Activated CD4-positive, alpha-beta T cell treated with anti-CD3 and anti-CD28 coated beads for 24 hours (primary cell): ENCODE measurements at places on chromosomes 2 and 18.

DNA sequence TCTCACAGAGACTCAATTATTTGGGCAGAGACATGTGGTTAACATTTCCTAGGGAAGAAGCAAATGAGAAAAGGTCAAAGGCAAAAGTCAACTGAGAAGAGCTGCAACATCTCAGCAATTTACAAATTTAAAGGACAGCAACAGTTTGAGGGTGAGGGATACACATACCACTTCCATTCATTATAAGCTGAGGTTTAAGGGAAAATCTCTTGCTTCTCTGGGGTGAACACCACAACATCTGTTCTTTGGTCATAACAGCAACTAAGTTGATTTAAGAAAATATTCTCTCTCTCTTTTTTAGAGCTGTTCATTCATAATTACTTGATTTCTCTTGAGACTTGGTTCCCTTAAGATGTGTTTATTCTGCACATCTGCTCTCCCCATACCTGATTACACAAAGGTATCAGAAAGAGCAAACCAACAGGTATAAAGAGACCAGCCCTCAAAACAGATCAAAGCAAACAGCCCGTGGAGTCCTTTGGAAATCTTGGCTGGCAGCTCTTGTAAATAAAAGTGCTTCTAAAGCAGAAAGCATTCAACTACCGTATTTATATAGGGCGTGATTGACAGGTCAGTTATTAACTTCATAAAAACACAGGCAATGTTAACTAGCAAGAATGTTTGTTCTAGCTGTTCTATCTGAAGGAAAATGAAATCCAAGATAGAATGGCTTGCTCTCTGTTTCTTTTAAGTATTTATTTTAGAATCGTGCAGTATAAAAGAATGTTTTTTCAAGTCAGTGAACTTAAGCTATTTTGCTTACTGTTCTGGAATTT, 132.8 kb downstream of the THADA start:
- no peak for DNase-seq

GRCh38 chr2:234474654-234475053, 22.2 kb downstream of the ARL4C start:
- no peak for DNase-seq

GRCh38 chr2:95359501-95359930, 43.0 kb upstream of the FAHD2A start:
- no peak for DNase-seq

GRCh38 chr18:41751652-41752051, 203.4 kb upstream of the PIK3C3 start:
- no peak for DNase-seq

DNA sequence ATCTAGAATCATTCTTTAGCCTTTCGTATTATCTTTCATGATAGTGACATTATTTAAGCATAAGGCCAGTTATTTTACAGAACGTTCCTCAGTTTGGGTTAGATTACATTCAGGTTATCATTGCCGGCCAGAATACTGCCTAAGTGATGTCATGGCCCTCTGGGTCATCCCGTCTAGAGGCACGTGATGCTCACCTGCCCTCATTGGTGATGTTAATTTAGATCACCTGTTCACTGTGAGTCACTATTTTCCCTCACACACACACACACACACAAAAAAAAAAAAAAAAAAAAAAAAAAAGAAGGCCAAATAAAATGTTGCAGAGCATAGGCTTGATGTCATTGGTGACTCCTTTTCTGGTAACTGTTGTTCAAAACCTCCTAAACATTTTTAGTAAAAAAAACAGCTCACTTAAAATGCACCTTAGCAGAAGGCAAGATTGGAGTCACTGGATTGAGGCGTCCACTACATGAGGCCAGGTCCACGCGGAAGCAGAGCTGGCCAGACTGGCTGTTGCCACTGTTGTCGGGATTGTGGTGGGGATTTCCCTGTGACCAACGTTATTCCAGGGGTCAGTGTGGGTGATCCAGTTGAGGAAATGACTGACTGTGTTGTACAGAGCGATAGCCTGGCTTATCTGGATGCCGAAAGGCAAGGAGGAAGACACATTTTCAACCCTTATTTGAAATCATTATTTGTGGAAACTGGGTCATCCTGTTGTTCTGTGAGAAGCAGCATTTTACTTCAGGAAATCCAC, 52.1 kb upstream of the CNGA3 start:
- no peak for DNase-seq

DNA sequence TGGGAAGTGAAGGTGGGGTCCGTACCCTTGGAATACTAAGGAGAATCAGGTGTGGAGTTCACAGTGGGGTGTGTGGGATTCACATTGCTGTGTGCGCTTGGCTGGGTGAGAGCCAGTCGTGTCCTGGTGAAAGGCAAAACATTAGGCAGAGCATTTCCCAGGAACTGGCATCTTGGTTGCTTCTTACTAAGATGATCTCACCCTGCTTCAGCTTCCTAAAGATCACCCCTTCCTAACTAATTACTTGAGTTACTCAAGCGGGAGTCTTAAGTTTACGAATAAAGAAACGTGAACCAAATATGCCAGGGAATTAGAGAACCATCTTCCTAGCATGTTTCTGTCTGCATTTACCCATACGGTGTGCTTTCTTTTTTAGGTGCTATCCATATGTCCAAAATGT, 122.9 kb downstream of the NCK2 start:
- no peak for DNase-seq

- DNase-seq = no peak
These were observed 29.2 kb upstream of the SETBP1 start for GRCh38 chr18:44651478-44651877.

DNA sequence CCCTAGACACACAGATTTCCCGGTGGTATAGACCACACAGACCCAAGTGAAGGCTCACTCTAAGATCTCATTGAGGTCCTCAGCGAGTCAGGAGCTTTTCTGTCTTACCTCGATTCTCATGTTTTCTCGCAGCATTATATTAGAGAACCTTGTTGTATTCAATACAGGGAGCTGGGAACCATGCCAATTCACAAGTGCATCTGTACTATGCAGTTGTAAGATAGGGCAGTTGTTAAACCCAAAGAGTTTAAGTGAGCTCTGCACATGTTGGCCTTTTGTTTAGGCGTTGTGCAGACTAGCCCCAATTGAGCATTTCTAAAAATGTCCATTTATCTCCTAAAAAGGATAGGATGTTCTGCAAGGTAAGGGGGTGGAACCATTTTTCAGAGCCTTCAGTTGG, 59.6 kb downstream of the FEZ2 start:
- DNase-seq = no peak
